ENCODE measurements at places on chromosomes 11 and 22. TPM values are rescaled to one million over a fixed set of nuclear protein-coding genes. Genes with fewer than 3 reads are reported as not detected.

- DNase-seq = no peak
Observed at GRCh38 chr22:26804911-26805539, 147.6 kb downstream of the MIAT start.

- DNase-seq = no peak
Observed at GRCh38 chr11:14065141-14065540, 102.6 kb downstream of the SPON1 start.

- DNase-seq = no peak
Observed at GRCh38 chr11:17733261-17733660, 1.3 kb upstream of the KCNC1 start.

Gene ASPHD2
- 4.5 TPM for total RNA-seq

DNA sequence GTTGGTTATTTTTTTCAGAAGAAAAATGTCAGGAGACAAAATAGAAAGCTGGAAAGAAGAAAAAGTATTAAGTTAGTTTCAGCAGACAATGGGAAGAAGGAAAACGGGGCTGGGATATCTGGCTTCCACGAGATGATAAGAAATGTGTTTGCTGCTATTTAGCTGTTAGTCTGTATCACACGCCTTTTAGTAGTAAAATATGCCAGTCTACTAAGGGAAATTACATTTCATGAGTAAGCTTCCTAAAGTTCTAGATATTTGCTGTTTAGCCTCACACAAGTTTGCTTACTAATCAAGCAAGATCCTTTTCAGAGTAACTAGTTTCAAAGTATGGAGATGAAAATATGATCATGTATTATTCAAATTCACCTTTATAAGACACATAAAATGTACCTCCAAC lies 1.5 kb downstream of the OR51B4 start:
- DNase-seq = no peak

All from neural crest cell (in vitro differentiated cells).